ENCODE measurements at places on chromosomes 1 and 21.
A peak's percentile ranks its signal among the peaks of the same experiment; 100 is the strongest.

- DNase-seq = no peak
Measured at GRCh38 chr1:5738911-5739462, 253.2 kb downstream of the NPHP4 start.

DNA sequence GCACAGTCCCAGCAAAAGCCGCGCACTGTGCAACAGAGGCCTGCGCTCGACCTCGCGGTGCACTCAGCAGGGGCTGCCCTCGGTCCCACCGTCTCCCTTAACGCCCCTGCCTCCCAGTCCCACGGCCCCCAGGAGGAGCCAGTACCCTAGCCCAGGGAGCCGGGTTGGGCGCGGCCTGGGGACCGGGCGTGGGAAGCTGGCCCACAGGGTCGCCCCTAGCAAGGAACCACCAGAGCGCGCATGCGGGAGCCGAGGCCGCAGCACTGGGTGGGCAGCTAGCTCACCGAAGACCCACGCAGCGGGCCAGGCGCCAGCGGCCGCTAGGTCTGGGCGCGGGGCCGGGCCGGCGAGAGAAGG is 21.6 kb upstream of the ZNF678 start:
- no peak for DNase-seq

- no peak for DNase-seq
Measured at GRCh38 chr1:219692981-219693380, 80.1 kb upstream of the ZC3H11B start.

DNA sequence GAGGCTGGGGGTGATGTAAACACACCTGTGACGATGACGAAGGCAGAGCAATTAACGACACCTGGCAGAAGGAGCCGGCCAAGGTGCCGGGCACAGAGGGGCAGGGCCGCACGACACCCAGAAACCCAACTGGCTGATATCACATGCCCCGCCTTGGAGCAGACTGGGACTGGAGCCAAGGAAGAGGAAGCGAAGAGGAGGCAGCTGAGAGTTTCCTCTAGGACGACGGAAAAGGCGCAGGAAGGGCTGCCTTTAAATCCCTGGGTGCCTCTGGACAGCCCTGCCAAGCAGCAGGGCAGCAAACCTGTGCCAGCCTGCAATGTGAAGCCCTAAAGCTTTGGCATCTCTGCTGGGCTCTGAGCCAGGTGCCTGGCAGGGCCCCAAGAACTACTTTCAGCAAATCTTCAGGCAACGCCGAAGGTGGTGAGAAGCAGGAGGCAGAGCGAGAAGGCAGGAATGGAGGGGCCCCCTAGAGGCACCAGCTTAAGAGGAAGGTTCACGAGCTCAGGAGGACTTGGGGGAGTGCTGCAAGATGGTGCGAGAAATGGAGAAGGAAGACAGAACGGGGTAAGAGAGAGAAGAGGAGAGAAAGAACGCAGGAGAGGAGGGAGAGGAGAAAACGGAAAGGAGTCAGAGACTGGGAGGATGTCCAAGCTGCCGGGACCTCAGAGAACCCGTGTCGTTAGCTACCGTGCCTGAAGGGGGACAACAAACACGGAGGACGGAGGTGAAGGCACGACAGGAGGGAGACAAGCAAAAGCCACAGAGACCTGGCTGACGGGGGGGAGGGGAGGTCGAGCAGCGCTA is 25.3 kb upstream of the PEF1 start:
- DNase-seq = peak; percentile 75

DNA sequence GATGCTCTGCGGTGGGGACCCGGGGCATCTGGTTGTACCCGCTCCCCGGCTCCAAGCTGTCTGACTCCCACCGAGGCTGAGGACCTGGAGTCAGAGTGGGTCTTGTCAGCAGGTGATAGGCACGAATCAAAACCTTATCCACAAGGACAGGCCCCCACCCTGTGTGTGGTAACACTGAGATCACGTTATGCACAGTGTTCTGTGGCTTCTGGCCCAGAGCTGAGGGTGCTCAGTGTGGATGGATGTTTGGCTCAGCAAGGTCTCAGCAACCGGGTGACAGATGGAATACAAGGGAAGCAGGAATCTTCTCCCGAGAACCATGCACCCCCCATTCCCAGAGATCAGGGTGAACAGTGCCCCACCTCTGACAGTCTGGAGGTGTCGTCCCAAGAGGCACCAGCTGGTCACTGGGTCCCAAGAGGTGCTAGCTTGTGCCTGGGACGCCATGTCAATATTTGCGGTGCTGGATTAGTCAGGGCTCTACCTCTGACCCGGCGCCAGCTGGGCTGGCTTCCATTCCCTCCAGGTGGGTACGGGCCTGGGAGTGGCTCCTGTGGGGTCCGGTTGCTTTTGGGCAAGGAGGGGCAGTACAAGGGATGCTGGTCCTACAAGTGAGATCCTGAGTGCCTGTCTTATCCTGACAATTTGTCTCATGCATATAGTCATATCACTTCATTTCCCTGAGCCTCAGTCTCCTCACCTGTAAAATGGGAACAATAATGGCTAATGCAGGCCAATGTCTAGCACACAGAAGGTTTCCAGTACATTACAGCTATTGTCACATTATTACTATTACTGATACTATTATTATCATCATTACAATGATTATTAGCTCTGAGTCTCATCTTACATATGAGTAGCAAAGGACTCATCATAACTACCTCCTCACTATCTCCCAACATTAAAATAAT is 957 bp downstream of the CAPN9 start:
- DNase-seq = no peak

DNA sequence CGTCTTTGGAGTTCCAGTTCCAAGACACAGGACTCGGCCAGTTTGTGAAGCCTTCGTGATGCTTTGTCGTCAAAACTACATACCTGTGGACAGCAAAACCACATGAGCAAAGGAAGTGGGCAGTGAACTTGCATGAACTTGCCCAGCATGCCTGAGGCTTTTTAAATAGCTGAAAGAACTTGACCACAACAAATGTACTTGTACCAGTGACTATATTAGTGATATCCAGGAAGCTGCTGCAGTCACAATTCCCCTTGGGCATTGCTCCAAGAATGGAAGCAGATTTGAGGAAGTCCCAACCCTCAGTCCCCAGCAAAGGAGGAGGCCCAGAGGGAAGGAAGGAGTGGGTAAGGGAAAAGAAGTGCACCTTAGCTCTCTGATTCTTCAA is 2.6 kb downstream of the FUCA1 start:
- no peak for DNase-seq

DNA sequence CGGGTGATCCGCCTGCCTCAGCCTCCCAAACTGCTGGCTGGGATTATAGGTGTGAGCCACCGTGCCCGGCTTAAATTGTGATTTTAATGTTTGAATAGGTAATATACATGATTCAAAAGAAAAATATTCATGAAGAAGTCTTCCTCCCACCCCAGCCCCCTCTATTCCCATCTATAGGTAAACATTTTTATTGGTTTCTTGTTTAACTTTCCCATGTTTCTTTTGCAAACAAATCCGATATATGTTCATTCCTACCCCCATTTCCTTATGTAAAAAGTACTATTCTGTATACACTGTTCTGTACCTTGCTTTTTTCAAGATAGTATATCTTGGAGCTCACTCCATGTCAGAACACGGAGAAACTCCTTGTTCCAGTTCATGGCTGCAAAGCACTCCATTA is 23.2 kb downstream of the RPS6KA1 start:
- no peak for DNase-seq

GRCh38 chr1:245480393-245481120 is 325.8 kb downstream of the KIF26B start:
- DNase-seq = no peak

GRCh38 chr1:245802941-245803665 is 648.3 kb downstream of the KIF26B start:
- no peak for DNase-seq

GRCh38 chr21:45508607-45509565 is 33.4 kb downstream of the SLC19A1 start:
- peak; percentile 17 for DNase-seq

DNA sequence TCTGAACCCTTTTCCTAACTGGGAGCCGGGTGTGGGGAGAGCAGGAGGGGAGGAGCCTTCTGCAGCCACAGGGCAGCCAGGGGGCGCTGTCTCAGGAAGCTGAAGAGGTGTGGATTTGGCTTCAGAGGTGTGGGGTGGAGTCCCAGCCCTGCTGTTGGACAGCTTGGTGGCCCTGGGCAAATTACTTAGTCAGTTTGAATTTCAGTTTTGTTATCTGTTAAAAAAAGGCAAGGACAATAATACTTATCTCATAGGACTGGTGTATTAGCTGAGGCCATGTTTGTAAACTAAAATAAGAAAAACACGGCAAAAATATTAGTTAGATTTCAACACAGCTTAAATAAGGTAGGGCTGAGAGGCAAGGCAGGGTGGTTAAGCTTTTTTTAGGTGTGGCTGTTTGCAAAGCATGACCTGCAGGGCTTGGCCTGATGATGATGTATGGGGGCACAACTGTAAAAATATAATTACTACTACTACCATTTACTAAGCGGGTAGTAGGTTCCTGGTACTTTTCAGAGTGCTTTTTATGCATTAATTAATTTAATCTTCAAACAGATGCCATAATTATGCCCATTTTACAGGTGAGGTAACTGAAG is 111.8 kb downstream of the PLXNA2 start:
- DNase-seq = peak; percentile 86

- DNase-seq = no peak
Measured at GRCh38 chr1:56490619-56491018, 88.7 kb downstream of the PLPP3 start.

- no peak for DNase-seq
Measured at GRCh38 chr1:194309697-194310096, 1123.3 kb upstream of the B3GALT2 start.

DNA sequence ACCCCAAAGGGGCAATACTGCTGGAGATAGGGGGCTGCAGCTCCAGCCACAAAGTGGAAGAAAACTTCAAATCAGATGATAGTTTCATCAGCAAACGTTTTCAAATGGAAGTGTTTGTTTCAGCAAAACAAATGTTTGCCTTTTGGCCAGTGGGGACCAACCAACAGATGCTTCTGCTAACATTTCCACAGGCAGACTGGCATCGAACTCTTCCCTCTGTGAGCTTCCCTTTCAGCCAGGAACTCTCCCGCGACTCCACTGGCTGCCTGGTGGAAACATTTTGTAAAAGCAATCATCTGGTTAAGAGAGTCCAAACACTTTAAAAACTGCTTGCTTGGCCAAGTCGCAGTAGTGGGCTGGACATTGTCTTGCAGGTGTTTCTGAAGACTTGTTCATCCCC is 30.7 kb downstream of the CENPF start:
- no peak for DNase-seq

GRCh38 chr21:17441370-17441769 is 71.5 kb upstream of the CXADR start:
- DNase-seq = no peak

GRCh38 chr1:55813618-55814017 is 598.5 kb upstream of the USP24 start:
- peak; percentile 63 for DNase-seq

DNA sequence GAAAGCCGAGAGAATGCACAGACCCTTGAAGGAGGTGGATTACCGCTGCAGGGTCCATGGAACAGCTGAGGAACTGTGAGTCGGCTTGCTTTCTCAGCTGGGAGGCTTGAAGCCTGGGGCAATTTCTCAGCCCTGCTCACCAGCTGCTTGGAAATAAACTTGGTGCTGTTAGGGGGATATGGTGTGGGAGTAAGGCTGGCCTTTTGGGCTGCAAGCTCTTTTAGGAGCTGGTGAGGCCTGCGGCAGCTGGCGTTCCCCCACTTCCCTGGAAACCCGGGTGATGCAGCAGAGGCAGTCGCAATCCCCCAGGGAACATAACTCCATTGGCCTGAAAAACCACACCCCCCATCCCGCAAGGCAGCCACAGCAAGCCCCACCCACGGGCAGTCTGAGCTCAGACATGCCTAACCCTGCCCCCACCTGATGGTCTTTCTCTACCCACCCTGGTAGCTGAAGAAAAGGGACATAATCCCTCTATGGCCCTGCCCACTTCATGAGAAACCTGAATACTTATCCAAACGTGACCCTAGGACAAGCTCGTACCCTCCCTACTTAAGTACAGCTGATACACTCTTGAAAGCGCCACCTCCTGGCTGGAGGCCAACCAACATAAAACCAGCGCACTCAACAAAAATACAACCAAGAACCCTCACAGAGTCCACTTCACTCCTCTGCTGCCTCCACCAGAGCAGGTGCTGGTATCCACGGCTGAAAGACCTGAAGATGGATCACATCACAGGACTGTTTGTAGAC is 1995.8 kb downstream of the NCAM2 start:
- no peak for DNase-seq

- no peak for DNase-seq
Measured at GRCh38 chr1:43319288-43319687, 18.3 kb upstream of the MPL start.

DNA sequence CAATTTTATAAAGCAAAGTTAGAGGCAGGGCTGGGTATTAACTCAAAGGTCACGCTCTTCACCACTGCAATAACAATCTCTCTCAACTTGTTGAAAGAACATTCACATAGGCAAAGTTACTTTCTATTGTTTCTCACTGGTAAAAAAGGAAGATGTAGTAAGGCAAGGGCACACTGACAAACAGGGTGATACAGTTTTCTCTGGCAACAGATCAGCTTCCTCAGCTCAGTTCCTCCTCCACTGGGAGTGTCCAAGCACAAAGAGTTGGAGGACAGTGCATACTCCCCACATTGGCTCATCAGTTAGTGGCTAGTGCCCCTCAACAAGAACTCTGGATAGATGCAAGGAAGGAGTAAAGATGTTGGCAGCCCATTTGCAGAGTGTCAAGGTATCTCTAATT is 3.7 kb downstream of the PLPPR4 start:
- DNase-seq = no peak

DNA sequence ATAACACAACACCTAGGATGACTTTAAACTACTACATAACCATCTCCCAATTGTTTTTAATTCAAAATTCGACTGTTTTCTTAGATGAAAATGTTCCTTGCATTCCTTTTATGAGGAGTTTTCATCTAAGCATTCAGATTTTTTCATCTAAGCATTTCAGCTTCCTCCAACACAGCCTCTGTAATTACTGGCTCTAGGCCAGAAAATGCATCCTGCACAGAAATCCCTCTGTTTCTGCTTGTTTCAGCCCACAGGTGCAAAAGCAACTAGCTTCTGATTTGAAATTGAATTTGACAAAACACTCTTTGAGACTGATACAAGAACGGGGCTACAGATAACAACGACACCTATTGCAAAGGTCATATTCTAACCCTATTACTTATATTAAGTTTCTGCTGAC is 90.4 kb downstream of the RGS21 start:
- DNase-seq = no peak
